Aorta (tissue), 5 donors: ENCODE measurements at places on chromosomes 12 and 14.
A peak's percentile ranks its signal among the peaks of the same experiment; 100 is the strongest.

GRCh38 chr14:23137192-23137812 is 18.2 kb upstream of the CEBPE start:
- DNase-seq: no peak

DNA sequence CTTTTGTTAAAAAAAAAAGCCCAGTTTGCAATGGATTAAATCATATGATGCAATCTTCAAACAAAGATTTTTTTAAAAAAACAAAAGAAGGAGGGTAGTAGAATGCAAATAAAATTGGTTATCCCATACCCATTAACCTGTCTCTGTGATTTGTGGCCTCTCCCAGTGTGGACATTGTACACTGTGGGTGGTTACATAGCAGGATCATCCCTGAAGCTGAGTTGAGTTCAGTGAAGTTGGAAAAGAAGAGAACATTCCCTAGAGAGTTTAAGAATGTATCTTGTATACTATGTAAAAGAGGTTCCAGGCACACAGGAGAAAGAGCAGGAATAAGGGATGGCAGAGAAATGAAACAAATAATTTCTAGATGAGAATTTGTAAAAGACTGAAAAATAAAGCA is 142.4 kb upstream of the SLC16A7 start:
- no peak for DNase-seq

DNA sequence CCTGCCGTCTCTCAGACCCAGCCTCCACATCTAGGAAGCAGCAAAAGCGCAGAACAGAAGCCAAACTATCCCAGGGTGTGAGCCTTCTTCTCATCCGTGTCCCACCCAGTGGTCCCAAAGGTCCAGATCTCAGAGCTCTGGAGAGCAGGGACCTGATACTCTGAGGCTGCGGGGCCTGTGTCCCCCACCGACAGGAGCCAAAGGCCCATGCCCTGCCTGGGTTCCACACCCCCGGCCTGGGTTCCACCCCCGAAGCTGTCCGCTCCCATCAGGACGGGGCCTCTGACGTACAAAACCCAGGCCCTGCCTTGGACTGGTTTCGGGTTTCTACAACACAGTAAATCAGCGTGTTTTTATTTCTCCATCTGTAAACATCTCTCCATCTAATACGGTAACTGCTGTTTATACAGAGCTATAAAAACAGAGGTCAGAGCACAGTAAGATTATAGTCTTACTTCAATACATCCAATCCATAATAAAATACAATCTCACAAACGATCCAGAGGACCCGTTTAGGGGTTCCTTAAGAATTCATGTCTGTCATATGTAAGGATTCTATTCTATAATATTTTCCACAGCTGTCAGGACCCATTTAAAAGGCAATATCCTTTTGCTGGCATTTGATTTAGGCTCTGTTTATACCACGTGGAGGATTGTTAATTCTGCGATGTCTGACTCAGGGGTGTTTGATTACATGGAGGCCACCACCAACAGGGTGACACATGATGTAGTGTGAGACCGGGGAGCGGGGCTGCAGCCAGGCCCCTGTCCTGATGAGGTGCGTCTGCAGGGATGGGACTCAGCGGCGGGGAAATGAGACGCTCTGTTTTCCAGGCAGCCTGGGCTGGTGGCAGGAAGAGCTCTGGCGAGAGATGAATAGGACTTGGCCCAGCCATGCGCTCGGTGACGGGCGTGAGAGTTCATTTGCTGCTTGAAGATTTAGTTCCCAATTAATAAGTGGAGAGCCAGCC is 110.3 kb downstream of the DICER1 start:
- DNase-seq: no peak

- DNase-seq: no peak
Measured at GRCh38 chr14:100123618-100124017, 35.8 kb downstream of the DEGS2 start.

- peak; percentile 54 for DNase-seq
Measured at GRCh38 chr12:109961201-109961600, 35.0 kb downstream of the GIT2 start.

GRCh38 chr12:87529413-87529812 is 499.8 kb downstream of the C12orf50 start:
- DNase-seq: no peak

- DNase-seq: peak; percentile 29
Measured at GRCh38 chr12:51901121-51901817, 6.0 kb upstream of the ACVRL1 start.

GRCh38 chr12:90473831-90474230 is 481.1 kb downstream of the CCER1 start:
- DNase-seq: no peak

DNA sequence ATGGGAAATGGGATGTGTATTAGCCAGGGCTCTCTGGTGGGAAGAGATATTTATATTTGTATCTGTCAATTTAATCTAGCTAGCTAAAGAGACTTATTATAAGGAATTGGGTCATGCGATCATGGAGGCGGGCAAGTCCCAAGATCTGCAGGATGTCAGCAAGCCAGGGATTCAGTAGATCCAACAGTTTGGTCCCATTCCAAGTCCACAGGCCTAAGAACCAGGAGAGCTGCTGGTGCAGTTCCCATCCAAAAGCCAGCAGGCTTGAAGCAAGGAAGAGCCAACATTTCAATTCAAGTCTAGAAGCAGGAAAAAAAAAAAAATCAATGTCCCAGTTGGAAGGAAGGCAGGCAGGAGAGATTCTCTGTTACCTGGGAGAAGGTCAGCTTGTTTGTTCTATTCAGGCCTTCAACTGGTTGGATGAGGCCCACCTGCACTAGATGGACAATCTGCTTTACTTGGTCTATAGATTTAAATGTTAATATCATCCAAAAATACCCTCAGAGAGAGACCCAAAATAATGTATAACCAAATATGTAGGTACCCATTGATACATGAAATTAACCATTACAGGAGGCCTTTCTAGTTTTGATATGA is 60.7 kb upstream of the BCAT1 start:
- no peak for DNase-seq

DNA sequence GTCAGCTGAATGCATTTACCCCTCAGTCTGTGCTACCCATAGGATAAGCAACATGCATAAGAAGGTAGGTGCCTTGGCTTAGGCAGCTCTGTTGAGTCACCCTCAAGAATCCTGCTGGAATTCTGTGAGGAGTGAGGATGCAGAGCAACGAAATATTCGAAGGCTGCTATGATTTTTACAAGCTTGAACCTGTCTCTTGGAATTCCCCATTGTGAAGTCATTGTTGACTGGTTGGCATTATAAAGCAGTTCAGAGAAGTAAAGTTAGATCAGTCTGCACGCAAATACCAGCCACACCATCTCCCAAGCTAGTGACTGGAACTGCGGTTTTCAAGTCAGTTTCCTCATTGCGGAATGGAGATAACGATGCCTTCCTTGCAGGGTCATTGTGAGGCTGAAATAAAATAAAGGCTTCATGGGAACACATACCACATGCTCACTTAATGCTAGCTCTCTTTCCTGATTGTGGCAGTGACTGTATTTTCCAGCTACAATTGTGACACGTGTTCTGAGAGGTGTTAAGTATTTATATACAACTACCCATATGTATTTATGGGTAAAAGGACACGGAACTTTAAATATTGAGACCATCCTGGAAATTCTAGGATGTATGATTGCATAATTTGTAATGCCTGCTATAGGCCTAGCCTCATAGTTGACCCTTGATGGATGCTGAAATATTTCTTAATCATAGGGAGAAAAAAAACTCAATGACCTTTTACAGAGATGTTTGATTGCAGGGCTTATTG is 96.7 kb downstream of the ETV6 start:
- DNase-seq: no peak

GRCh38 chr14:71726580-71727021 is 205.6 kb upstream of the RGS6 start:
- no peak for DNase-seq

DNA sequence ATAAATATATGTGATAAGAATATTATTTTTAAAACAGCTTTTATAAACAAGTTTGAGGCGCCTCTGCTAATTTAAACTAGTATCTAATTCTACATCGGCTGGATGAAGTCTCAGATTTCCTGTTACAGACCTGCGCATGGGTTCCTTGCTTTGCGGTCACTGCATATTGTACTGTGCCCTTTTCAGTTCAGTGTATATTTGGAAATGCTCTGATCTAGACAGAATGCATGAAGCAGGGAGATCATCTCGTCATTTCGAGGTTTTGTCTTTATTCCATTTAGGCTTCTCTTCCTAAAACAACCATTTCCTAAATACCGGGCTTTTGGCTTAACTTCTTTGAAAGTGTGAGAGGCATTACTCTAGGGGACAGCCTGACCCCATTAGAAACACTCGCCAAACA is 25.6 kb downstream of the CRACR2A start:
- no peak for DNase-seq

GRCh38 chr14:32078858-32079216 is 1.7 kb downstream of the ARHGAP5 start:
- no peak for DNase-seq

- DNase-seq: peak; percentile 65
Measured at GRCh38 chr12:1593174-1594005, 991 bp downstream of the FBXL14 start.

- DNase-seq: peak; percentile 96
Measured at GRCh38 chr14:58166005-58166983, 14.3 kb upstream of the ARMH4 start.

DNA sequence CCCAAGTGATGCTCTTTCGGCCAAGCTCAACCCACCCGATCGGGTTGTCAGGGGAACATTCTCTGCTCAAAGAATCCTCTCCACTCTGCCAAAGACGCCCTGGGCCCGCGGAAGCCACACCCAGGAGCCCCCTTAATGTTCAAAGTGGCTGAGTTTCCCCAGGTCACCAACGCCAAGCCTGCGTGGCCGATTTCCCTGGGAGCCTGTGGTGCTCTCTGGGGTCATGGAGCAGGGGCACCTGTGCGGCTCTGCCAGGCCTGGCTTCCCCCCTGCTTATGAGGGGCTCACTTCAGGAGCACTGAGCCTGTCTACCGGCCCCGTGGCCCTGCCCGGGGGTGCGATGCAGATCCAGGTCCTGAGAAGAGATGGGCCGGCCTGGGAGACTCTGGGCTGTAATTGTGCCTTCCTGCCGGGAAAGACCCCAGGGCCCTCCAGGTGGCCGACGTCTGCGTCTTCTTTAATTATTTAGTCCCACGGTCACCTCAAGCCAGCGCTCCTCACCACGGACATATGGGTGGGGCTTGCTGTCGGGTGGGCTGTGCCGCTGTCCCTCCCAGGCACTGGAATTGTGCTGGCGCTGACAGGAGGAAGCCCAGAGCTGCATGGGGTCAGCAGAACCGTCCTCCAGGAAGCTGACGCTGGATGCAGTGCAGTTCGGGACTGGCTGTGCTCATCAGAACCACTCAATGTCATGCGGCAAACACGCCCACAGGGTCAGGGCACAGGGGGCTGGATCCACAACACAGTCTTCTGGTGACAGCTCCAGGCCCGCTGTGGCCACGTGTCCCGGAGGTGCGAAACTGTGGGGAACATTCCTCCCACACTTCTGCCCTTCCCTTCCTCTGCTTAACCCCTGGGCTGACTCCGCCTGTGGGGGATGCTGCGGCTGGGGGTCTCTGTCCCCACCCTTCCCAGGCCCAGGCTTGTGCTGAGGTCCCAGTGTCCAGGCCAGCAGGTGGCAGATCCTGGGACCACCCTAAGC is 267.6 kb upstream of the SFSWAP start:
- DNase-seq: no peak

- DNase-seq: peak; percentile 96
Measured at GRCh38 chr12:64221651-64222008, 466 bp downstream of the KICS2 start.
